Ureter (tissue), 1 donor: ENCODE measurements at places on chromosomes 4 and X.

GRCh38 chrX:115616943-115617563 lies 56.1 kb downstream of the PLS3 start:
- no peak for DNase-seq

DNA sequence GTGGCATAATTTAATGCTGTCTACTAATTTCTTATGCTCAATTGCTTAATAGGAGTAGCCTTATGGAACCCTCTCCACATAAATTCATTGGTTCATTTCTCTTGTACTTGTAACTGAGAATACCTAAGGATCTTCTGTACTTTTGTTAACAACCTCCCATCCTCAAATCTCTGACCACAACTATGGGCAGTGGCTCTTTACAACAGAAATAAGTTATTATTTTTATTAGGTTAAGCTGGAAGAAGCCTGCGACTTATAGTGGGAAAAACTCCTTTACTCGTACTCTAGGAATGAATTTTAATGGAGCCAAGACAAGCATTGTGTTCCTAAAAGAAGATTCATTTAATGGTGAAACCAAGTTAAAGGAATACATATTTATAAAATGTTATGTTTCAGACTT lies 337.1 kb upstream of the CTSO start:
- no peak for DNase-seq

- DNase-seq: peak; percentile 50
Measured at GRCh38 chr4:145545538-145546174, 64.0 kb downstream of the SMAD1 start.

- no peak for DNase-seq
Measured at GRCh38 chr4:148447681-148448080, 5.5 kb upstream of the NR3C2 start.

- no peak for DNase-seq
Measured at GRCh38 chr4:6272863-6273660, 3.4 kb downstream of the WFS1 start.

DNA sequence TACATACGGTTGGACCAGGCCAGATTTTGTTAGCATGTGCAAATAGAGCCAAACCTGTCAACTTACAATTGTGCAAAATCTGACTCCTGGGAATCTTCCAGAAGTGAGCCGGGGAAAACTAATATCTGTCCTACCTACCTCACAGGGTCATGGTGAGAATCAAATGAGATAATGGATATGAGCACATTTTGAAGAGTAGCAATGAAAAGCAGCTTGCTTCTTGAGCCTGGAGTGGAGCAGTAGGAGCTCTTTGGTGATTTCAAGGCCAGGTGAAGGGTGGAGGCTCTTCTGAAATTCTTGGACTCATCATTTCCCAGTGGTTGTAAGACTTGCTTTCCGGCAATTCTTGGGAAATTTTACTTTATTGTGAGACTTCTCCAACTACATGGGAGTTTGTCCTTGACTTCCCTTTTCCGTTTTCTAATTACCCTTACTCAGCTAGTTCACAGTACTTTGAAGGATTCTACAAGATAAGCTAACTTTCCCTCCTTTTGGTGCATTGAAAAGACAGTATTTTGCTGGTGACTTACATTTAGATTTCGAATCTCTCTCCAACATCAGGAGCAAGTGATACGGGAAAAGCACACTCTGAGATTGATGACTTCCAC lies 12.2 kb downstream of the PLAC1 start:
- no peak for DNase-seq
